ENCODE measurements at places on chromosomes 3 and 15.

- no peak for DNase-seq
Measured at GRCh38 chr15:42036112-42036905, 15.5 kb upstream of the PLA2G4E start.

DNA sequence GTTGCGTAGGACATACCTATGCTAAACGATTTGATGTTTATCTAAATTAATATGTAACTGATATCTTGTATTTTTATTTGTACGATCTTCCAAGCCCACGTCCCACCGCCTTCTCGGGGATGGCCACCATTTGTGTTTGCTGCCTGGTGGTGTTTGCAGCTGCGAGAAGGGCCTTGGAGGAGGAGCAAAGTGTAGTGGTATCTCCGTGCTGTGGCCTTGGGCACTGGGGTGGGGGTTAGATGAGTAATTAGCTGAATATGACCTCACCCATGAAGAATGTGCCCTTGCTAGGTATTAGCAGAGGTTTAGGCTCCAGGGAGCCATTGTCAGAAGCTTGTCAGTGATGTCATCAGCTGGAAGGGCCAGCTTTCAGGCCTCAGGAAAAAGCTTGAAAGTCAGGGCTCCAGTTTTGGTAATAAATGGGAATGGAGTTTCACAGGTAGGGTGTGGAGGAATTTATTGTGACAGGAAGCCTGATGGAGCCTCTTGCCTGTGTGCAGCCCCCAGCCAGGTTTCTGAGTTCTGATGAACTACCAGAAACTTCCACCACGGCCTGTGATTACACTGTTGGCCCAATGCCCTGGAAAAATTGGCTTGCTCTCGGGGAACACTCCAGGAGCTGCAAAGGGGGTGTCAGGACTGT lies 41.0 kb downstream of the FLNB start:
- DNase-seq = peak; percentile 62

GRCh38 chr15:56247266-56247665 lies 3.6 kb upstream of the RFX7 start:
- no peak for DNase-seq

- DNase-seq = no peak
Measured at GRCh38 chr15:68372291-68372811, 59.6 kb downstream of the ITGA11 start.

GRCh38 chr15:78157203-78157602 lies 8.0 kb downstream of the IDH3A start:
- DNase-seq = no peak

GRCh38 chr3:157063926-157064325 lies 96.0 kb downstream of the CCNL1 start:
- peak; percentile 68 for DNase-seq

DNA sequence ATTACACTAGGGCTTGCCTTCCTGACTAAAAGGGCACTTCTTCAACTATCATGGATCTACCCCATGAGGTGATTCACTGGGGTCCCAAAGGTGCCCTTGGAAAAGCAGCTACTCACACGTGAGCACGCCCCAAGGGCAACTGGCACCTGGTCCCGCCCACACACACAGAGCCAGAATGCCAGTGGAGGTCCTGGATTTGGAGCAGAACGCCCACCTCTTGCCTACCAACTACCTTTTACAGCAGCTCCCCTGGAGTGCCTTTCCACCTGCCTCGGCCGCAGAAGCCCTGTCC lies 1.8 kb upstream of the CTDSPL start:
- DNase-seq = no peak

GRCh38 chr3:35648347-35648746 lies 9.0 kb downstream of the ARPP21 start:
- DNase-seq = peak; percentile 63

DNA sequence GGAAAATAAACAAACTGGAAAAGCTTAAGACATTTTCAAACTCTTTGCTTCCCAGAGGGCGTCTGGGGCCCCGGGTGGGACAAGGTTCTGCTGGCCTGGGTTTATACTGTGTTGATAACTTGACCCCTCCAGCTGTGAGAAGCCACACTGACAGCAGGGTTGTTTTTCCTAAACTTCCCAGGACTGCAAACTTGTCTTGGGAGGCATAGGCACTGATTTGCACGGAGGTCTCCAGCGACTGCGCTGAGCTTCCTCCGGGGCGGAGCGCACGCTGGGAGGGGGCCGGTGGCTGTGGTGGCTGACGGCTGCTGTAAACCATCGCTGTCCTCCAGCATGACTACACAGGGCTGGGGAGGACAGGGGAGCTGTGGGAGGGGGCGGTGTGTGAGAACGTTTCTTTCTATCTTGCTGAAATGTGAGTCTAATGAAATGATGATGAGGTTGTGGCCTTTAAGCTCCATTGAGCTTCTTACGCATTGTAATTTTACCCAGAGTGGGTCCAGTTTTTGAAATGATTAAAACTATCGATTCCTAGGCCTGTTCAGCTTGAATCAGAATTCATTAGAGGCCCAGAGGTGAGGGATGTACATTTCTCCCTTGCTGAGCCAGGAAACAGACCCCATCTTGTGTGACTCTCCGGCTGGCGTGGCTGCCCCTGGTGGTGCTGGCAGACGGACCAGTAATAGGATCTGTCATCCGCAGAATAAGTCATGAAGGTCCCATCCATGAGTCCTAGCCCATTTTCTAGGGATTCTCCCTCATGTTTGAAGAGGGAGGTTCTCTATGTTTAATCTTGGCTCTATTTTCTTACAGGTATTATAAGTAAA lies 40.5 kb upstream of the VPS8 start:
- DNase-seq = no peak

DNA sequence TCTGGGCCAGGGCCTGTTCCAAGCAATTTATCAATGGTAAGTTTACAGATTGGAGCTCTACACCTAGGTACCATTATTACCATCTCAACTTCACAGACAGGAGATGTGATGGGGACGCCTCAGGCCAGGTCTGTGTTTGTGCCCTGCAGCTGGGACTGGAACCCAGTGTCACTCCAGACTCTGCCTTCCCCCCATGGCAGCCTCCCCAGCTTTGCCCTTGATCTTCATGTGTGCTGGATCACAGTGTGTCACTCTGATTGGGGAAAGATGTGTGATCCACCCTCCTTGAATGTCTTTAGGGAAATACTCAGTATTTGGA lies 59.6 kb downstream of the MGLL start:
- no peak for DNase-seq

DNA sequence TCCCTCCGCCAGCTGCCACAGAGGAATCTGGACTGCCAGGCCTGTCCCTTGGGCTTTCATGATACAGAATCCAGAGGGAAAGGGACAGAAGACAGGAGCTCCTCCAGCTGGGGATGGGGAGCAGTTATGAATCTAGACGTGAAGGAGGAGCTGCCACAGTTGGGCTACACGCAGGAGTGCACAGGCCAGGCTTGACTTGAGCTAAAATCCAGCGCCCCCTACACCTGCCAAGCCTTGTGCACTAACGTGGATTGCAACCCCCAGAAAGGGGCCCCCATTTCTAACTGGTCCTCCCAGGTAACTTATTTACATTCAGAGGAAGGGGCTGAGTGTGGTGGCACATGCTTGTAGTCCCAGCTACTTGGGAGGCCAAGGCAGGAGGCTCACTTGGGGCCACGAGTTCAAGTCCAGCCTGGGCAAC lies 14.3 kb downstream of the KLHL6 start:
- DNase-seq = no peak

- no peak for DNase-seq
Measured at GRCh38 chr3:60998858-60999257, 252.4 kb downstream of the FHIT start.

DNA sequence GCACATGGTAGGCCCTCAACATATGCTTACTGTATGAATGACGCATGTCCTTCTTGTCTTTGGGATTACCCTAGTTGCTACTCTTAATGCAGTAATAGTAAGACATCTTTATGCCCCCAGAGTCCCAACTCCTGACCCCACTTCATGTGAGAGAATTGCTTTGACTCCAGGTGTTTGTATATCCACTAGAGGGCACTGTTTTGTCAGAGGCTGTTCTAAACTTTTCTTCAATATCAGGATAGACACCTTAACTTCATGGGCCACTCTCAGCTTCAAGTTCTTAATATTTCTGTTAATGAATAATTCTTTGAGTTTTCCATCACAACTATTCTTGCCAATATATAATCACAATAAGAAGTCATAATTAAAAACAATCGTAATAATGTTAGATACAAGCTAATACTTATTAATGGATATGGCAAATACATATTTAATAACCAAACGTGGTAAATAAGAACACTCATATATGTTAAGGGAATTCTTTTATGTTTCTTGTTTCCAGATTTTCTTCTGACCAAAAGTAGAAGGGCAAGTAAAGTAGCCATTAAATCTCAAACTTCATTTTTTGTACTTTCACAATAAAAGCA lies 337.2 kb upstream of the DNAJC19 start:
- peak; percentile 0 for DNase-seq

- no peak for DNase-seq
Measured at GRCh38 chr3:114542359-114542758, 248.5 kb downstream of the TIGIT start.

DNA sequence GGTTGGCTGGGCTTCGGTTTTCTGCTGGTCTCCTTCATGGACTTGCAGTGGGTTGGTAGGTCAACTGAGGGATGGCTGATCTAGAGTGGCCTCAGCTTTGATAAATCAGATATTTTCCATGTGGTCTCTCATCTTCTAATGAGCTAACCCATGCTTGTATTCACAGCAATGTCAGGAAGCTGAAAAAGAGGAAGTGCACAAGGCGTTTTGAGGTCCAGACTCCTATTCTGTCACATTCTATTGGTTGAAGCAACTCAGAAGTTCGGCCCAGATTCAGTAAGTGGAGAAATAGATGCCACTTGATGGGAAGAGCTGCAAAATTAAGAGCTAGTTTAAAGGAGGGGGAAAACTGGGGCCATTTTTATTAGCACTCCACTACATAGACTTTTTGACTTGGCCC lies 361.2 kb downstream of the DIPK2A start:
- no peak for DNase-seq

DNA sequence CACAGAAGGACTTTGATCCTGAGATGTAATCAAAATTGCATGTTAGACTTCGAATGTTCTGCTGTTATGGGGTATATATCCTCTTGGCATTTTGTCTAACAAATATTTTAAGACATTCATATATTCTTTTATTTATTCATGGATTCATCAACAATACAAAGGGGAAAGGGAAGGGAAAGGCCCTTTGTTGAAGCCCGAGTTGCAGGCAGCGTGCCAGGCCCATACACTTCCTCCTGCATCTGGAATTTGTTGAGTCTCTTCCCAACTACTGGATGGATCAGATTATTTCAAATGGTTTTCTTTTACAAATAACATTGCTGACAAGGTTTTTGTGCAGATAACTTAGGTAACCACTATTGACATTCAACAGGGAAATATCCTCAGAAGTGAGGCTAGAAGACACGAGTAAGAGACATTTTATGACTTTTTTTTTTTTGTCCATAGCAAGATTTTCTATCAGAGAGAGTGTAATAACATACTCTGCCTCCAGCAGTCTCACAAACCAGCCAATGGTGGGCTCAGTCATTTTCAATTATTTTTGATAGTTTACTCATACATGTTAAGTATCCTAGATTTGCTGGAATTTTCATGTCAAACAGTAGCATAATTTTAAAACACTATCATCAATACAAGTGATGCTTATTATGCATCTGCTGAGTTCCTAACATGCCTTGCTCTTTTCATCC lies 94.3 kb downstream of the RPL39L start:
- DNase-seq = peak; percentile 9

DNA sequence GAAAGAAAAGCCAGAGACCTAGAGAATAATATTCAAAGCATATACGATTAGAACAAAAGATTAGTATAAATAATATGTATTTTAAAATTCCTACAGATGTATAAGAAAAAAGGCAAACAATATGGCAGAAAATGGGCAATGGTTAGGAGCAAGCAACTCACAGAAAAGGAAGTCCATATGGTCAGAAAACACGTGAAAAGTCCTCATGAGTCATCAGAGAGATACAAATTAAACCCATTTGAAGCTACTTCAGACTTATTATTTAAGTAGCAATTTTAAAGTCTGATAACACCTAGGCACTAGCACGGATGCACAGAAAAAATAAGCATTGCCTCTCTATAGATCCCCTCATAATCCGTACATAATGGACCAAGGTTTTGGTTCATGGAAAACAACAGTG lies 25.6 kb downstream of the SLC7A14 start:
- no peak for DNase-seq

Data from adipocyte (in vitro differentiated cells).